T-helper 17 cell (primary cell): ENCODE measurements at places on chromosomes 6 and 20. TPM values are rescaled to one million over a fixed set of nuclear protein-coding genes. Genes with fewer than 3 reads are reported as not detected.

GRCh38 chr6:21073318-21073839 lies 520.2 kb upstream of the SOX4 start:
- no peak for DNase-seq

DNA sequence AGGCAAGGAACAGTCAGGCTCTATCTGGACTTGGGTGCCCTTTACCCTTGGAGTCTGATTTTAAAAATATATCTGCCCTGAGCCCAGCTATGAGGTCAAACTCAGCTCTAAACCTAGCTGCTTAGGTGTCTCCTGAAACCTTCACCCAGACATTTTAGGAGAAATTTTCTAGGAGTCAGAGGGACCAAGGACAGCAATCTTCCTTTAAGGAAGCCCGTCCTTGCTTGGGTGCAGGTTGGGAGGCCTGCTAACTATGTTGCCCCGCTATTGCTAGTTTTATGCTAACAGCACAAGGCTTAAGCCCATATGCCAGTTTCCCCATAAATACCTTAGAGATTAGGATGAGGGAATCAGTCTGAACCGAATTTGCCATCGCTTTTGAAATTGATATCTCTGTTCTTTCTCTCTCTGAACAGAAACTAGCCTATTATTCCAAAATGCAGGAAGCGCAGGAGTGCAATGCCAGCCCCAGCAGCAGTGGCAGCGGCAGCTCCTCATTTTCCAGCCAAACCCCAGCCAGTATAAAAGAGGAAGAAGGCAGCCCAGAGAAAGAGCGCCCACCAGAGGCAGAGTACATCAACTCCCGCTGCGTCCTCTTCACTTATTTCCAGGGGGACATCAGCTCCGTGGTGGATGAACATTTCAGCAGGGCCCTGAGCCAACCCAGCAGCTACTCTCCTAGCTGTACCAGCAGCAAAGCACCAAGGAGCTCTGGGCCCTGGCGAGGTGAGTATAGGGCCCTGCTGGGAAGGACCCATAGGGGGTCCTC lies 2.6 kb downstream of the VGLL2 start:
- DNase-seq = no peak

DNA sequence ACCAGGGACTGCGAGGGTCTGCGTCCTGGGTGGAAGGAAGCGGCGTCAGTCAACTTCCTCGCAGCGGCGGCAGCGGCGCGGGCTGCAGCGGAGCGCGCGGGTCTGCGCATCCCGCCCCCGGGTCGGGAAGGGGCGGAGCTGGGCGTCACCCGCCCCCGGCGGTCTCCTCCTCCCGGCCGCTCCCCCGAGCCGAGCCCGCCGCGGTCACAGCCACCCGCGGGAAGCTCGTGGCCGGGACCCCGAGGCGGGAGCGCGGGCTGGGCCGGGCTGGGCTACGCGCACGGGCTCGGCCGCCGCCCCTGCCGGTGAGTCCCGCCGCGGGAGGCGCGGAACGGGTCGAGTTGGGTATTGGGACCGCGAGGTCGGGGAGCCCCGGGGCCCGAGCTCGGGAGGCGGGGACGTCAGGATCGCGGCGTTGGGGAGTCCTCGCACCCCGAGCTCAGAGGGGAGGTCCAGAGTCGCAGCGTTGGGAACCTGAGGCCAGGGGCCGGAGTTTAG lies at the start of gene PAQR8:
TSS of gene PAQR8 (plus strand) at position 207 of the 498 bp plus-strand sequence. CDS start 41,063 bp downstream, outside the sequence.
- DNase-seq = peak; percentile 79

PMEPA1 gene
- 4.5 TPM for total RNA-seq

DNA sequence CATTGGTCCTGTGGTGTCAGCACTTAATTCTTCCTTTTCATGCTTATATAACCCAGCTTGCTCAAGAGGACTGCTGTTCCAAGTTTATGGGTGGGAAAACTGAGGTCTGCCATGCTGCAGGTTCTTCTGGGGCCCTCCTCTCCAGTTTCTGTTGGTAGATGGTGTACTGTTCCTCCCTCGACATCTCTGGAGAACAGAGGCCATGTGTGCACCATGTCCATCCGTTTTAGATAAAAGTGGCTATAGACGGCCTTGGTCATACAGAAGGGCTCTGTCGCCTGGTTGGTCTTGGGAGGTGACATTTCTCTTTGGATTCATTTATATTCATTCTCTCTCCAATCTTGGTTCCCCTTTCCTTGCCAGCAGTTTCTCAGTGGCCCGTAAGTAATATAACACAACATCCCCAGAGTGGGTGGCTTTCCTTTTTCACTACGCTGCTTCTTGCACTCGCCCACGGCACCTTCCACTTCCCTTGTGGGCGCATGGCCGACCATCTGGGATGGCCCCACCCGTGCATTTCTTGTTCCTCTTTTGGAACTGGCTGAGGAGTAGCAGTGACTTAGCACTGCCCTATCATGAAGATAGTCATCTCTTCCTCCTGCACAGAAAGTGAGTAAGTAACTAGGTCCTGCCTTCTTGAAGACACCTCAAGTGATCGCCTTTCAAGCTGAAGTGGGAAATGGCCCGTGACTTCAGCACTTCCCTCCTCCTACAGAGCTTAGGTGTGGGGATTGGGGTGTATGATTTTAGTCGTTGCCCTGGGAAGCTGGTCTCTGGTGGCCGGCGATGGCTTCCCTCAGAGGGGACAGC lies 94.2 kb downstream of the RREB1 start:
- no peak for DNase-seq

GRCh38 chr20:22908944-22909343 lies 126.2 kb upstream of the SSTR4 start:
- DNase-seq = no peak
